ENCODE measurements at places on chromosomes 13 and 19.

DNA sequence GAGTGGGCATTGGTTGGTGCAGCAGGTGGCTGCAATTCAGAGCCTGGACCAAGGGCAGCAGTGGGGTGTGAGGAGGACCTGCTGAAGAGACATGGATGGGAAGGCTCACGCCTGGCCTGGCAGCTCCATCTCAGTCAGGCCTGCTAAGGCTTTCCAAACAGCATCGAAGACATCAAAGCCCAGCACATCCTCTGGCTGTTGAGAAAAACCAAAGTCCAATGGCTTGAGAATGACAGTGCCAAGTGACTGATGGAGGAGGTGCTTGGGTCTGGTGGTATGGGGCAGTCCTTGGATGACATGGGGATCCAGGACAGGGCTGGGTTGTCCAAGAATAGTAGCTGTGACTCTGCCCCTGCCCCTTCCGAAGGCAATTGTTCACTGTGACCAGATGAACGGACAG lies 19.0 kb upstream of the XPO4 start:
- no peak for DNase-seq

GRCh38 chr13:95982144-95982543 lies 71.1 kb downstream of the UGGT2 start:
- DNase-seq: no peak

GRCh38 chr19:30001791-30002190 lies 59.8 kb downstream of the URI1 start:
- DNase-seq: no peak

DNA sequence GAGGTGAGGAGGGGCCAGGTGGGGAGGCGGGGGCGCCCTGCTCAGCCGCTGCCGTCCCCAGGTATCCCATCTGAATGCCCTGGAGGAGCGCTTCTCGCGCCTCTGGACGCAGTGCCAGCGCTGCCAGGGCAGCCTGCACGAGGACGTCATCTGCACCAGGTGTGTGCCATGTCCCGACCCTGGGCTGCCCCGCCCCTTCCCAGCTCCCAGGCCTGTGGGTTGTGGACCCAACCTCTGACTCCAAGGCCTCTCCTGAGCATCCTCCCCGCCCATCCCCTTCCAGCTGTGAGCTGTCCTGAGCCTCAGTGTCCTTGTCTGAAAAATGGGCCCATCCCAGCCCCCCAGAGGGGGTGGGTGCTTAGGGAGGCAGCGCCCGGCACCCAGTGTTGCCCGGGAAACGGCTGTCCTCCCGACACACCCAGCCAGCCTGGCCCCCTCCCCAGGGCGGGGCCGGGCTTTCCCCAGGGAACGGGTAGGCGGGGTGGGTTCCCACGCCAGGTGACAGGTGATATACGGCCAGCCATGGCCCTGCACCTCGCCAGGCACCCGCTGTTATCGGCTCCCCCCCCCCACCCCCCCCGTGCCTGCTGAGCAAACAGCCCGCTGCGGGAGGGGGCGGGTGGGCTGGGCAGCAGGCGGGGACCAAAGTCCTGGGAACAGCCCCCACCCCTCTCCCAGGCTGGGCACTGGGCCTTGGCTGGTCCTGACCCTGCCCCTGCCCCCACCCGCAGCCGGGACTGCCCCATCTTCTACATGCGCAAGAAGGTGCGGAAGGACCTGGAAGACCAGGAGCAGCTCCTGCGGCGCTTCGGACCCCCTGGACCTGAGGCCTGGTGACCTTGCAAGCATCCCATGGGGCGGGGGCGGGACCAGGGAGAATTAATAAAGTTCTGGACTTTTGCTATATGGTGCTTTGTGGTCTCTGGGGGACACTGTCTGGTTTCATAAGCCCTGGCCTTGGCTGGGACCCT lies 1.3 kb upstream of the SPIB start:
- no peak for DNase-seq

DNA sequence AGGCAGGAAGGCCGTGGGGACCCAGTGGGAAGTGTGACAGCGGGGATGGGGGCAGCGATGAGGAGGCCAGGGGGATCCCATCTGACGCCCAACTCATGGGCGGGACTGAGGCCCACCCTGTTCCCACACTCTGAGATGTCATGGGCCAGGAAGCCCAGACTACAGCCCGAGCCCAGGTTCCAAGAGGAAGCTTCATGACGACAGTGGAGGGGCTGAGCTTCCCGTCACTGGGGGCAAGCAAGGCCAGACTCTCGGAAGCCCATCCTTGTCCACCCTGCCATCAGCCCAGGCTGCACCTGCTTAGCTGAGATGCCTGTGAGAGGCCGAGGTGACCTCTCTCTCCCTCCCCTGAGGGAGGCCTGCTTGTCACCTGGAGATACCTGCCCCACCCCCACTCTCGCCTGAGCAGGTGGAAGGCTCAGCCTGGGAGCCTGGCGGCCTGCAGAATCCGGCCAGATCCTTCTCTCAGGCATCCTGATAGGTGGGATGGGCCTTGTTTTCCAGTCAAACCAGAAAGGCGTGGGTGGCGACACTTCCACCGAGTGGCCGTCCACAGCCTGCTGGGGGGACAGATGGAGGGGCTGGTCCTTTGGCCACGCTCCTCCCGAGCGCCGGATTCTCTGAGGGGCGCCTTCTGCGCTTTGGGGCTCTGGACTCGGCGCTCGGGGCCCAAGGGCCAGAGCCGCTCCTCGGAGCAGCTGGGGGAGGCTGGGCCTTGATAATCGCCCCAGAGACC lies 4.8 kb downstream of the ZBTB7A start:
- DNase-seq: no peak

- DNase-seq: no peak
Measured at GRCh38 chr13:51825165-51825592, 19.8 kb downstream of the TMEM272 start.

- no peak for DNase-seq
Measured at GRCh38 chr13:48961379-48961778, 14.3 kb upstream of the FNDC3A start.

GRCh38 chr19:13146763-13147563 lies 3.2 kb downstream of the STX10 start:
- DNase-seq: no peak

DNA sequence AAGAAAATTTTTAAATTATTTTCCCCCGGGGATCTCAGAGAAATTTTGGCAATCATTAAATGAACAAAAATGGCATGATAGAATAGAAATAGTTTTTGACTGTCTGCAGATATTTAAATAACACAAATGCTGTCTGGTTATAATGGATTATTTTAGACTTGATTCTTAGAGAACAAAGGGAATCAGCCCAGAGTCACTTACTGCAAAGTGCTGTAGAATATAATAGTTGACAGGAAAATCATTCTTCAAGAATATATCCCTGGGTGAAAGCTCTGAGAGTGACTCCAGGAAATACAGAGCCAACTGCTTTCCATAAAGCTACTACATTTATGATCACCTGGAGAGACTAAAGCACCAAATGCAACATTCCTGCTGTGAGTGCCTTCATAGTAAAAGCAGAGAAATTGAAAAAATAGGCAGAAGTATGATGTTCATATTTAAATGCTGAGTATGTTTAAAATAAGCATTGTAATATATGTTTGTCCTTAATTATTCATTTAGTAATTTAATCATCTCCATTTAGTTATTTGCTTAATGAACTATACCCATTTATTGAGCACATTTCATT lies 1765.8 kb downstream of the SLITRK1 start:
- no peak for DNase-seq

DNA sequence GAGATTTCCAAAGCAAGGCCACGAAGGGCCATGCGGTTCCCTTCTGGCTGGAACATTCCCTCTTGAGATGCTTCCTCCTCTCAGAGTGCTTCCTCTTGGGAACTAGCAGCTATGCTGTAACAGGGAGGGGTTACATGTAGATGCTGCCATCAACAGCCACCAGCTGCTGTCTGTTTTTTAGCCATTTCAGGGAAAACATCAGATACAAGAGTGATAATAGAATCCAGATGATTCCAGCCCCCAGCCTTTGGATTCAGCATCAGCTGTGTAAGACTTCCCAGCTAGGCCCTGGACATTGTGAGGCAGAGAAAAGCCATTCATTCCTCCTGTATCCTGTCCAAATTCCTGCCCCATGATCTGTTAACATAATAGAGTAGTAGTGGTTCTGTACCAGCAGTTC lies 8.2 kb upstream of the ZNF177 start:
- DNase-seq: no peak

- no peak for DNase-seq
Measured at GRCh38 chr19:45952686-45953505, 20.8 kb downstream of the NOVA2 start.

GRCh38 chr19:35037716-35038622 lies 3.6 kb upstream of the HPN start:
- no peak for DNase-seq

GRCh38 chr19:16867211-16867610 lies 21.6 kb upstream of the F2RL3 start:
- no peak for DNase-seq

- no peak for DNase-seq
Measured at GRCh38 chr19:18488403-18488723, 33.5 kb downstream of the ELL start.

DNA sequence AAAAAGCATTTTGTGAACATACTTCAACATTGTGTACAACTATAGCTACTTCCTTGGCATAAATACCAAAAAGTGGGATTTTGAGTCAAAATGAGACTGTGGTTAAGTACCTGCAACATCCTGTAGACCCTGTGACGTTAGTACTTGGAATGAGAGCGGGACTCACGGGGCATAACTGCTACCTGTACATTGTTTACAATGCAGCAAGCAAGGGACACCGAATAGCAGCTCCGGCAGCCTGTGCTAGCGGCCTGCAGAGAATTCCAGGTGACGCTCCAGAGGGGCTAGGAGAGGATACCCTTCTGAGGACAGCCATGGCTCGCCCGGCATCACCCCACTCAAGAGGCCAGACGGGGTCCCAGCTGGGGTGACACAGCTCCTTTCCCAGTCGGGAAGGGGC lies 824 bp upstream of the ZNF331 start:
- DNase-seq: no peak

- no peak for DNase-seq
Measured at GRCh38 chr19:37074111-37074510, 4.1 kb upstream of the ZNF420 start.

- peak; percentile 40 for DNase-seq
Measured at GRCh38 chr19:20923077-20923871, at the start of gene ZNF85. ZNF85 (plus strand) TSS chr19:20923251; CDS start chr19:20923401, 150 bp downstream.

DNA sequence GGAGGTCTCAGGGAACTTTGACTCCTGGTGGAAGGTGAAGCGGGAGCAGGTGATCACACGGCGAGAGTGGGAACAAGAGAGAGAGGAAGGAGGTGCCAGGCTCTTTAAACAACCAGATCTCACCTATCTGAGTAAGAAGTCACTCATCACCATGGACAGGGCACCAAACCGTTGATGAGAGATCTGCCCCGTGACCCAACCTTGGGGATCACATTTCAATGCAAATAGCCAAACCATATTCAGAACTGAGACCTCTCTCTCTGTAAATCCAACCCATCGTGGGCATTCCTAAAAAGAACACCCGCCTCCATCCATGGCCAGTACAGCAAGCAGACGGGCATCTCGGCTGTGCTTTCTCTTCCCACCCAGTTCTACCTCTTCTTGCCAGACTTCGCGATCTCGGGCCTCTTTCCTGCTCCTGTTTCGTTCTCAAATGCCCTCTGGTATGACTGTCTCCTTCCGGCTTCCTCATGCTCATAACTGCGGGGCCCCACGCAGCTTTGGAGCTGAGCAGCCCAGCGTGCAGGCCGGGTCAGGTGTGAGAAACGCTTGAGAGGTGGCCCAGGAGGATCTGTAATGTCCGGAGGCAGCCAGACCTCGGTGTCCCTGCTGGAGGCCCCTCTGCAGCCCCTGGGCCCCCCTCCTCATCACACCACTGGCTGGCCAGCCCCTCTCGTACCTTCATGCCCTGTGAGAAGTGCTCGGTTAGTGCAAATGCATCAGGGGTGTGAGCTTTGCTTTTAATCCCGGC lies 97.0 kb upstream of the GPR183 start:
- DNase-seq: no peak

GRCh38 chr19:38868551-38868950 lies 9.5 kb downstream of the RINL start:
- no peak for DNase-seq

GRCh38 chr13:27263438-27263837 lies 7.2 kb upstream of the RASL11A start:
- no peak for DNase-seq

DNA sequence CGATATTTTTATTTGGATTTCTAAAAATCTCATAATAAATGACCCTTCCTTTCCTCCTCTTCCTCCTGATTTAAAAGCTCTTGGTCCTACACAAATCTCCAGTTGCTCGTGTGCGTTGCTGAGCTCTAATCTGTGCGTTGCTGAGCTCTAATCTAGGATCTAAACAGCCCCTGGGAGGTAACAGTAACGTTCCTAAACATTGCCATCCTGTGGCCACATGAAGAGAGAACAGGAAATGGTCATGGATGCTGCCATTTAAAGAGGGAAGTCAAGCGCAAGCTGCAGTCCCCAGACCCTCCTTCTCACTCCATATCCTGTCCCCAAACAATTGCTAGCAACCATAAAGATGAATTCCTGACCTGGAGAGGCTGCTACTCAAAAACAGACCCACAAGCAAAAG lies 170.8 kb downstream of the NUFIP1 start:
- DNase-seq: no peak

- no peak for DNase-seq
Measured at GRCh38 chr13:39876258-39876657, 220.8 kb downstream of the COG6 start.

GRCh38 chr19:35498984-35499527 lies 8.8 kb upstream of the KRTDAP start:
- DNase-seq: no peak

DNA sequence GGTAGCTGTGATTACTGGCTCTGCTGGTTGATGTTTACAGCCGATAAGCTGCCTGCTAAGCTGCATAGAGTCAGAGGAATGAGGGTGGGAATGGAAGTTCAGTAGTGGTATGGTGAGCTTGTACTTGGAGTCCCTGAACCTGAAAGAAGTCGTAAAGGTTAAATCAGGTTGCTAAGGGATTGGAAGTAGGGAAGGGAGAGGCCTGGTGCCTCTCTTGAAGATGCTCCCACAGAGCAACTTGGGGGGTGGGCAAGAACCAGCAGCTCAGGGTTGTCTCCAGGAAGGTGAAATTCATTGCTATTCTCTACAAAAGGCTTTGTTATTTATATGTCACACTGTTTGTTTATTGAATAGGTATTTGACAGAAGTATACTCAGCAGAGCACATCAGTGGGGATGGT lies 73.8 kb upstream of the OLFM4 start:
- no peak for DNase-seq

All from esophagus squamous epithelium (tissue), 5 donors.